ENCODE measurements at places on chromosomes 12 and 14. TPM values are rescaled to one million over a fixed set of nuclear protein-coding genes. Genes with fewer than 3 reads are reported as not detected.
A peak's percentile ranks its signal among the peaks of the same experiment; 100 is the strongest.

DNA sequence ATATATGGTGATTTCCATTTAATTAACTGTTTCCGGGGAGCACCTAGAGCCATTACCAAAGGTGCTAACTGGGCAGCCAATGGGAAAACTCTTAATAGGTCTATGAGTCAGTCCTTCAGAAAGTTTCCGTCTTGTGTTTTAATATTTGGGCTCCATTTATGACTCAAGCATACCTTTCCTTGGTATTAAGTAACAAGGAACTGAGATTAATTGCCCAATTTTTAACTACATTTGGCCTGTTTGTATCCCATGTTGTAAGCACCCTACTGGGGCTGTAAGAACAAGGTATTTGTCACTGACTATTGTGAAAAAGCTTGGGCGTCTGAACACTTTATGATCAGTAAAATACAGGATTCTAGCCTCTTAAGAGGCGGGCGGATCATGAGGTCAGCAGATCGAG, 62.8 kb upstream of the FOXN3 start:
- no peak for DNase-seq
- H3K36me3 ChIP-seq = no peaks in the 10 kb centered on the region
- peak overlapping the region; percentile 11 for H3K27ac ChIP-seq
- H3K27me3 ChIP-seq = no peaks in the 10 kb centered on the region

DNA sequence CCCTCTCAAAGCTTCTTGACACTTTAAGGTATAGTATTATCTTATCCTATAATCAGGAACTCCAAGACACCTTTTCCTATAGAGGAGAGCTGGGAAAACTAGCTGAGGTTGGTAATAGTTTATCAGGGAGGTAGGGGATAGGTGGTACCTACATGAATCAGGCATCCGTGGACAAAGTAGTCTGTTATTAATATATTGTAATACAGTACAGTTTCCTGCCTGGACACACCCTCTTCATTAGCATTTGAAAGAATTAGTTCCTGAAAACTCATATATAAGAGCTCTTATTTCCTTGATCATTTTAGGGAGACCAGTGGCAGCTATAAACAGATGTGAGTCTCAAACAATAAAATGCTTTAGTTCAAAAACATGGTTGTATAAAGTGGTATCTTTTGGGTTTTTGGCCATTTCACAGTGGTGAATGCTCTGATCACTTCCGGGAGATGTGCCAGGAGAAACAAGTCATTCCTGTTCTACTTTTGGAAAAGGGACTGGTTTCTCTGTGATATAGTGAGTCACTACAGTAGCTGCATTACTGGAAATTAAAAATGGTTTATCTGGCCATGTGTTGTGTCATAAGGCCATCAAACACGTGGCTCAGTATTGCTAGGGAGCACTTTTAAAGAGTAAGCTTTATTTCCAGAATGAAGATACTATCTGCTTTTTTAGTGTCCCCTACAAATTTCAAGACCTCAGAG, 98.1 kb downstream of the KLRB1 start:
- H3K27ac ChIP-seq = no peak overlapping the region
- DNase-seq = no peak
- no peaks in the 10 kb centered on the region for H3K4me1 ChIP-seq
- no peaks in the 10 kb centered on the region for H3K36me3 ChIP-seq

GRCh38 chr12:132186208-132186856, 42.1 kb downstream of the NOC4L start:
- no peak for DNase-seq
- peak overlapping the region; percentile 28 for H3K4me3 ChIP-seq
- peak overlapping the region; percentile 39 for H3K27ac ChIP-seq
- no peaks in the 10 kb centered on the region for H3K27me3 ChIP-seq
- H3K4me1 ChIP-seq = peaks cover 22% of the 10 kb centered on the region

DNA sequence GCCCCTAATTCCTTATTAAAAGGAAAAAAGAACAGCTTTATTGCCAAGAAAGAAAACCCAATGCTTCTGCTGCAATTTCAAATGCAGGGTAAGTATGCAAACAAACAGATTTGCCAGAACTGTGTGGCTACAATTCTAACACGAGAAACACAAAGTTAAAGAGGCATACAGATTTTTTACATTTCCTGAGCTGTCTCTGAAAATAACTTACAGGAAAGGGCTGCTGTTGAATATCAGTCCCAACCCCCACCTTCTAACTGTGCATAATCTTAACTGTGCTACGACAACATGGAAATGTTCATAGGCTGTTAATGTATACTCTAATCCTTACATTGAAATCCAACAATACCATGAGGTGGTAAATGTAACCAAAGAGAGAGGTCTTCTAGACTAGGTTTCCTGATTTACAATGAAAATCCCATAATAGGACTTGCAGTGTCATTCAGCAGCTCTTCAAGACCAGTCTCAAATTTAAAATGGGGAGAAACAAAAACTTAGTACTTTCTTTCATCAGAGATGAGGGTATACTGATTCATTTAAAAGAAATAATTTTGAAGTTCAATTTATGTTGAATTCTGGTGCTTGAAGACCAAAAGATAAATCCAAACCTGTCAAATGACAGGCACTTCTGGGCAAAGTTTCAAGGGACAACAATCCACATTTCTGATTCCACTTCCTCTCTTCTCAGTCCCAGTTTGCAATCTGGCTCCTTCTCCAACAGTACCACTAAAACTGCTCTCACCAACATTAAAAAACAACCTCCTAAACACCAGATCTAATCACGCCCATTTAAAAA, 14.4 kb downstream of the FGD6 start:
- peak overlapping the region; percentile 79 for H3K27ac ChIP-seq
- DNase-seq = no peak
- peaks cover 42% of the 10 kb centered on the region for H3K4me1 ChIP-seq
- H3K36me3 ChIP-seq = no peaks in the 10 kb centered on the region
- no peak overlapping the region for H3K4me3 ChIP-seq

DNA sequence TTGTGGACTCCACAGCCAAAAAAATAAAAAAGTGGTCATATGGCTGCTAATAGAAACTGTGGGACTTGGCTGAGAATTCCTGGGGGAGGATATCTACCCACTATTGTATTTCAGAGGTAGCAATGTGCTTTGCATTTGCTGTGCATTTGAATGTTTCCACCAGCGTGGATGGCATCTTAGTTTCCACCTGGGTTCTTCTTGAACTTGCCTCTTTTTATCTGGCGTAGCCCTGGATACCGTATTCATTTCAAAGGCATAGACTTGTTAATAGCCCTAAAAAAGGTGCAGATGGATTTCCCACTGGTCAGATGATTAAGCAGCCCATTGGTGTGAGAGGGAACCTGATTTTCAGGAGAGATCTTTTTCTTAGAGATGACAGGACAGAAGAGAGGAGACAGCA, 1.9 kb upstream of the MYF5 start:
- no peak overlapping the region for H3K4me3 ChIP-seq
- no peak overlapping the region for H3K27ac ChIP-seq
- DNase-seq = no peak
- H3K4me1 ChIP-seq = no peaks in the 10 kb centered on the region
- H3K27me3 ChIP-seq = no peaks in the 10 kb centered on the region

DNA sequence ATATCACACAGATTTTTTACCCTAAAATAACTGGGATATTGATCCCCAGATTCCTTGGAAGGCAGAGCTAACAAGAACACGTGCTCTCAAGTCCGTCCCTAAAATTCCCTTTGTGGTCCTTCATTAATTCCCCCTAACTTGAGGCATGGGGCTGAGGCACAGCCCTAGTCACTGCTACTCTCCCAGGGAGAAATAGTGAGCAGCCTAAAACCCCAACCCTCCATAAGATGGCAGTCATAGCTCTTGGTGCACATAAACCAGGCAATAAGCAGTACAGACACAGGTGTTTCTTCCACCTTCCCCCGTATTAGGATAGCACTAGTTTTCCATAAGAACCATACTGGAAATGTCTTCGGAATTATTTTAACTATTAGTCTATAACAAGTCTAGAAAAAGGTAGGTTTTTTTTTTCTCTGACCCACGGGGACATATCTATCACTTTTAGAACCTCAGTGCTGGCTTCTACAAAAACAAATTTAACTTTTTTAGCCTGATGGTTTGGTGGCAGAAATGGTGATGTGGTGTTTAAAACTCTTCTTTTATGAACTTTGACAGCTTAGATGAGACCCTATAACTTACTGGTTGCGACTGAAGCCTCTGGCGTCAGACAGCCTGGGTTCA, 3.1 kb upstream of the ARHGEF40 start:
- H3K27me3 ChIP-seq = no peaks in the 10 kb centered on the region
- no peak for DNase-seq
- no peaks in the 10 kb centered on the region for H3K36me3 ChIP-seq
- no peak overlapping the region for H3K27ac ChIP-seq
- H3K4me1 ChIP-seq = peaks cover 28% of the 10 kb centered on the region

DNA sequence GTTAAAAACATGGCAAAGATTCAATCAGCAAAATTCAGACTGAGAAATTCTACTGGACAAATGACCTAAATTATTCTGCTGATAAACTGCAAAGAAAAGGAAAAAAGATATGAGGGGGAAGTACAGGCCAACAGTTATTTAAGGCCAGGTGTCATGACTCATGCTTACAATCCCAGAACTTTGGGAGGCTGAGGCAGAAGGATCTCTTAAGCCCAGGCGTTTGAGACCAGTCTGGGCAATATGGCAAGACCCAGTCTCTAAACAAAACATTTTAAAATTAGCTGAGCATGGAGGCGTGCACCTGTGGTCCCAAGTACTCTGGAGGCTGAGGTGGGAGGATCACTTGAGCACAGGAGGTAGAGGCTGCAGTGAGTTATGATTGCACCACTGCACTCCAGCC, 91.8 kb upstream of the USP15 start:
- H3K4me1 ChIP-seq = no peaks in the 10 kb centered on the region
- H3K27me3 ChIP-seq = no peaks in the 10 kb centered on the region
- H3K4me3 ChIP-seq = no peak overlapping the region
- H3K36me3 ChIP-seq = no peaks in the 10 kb centered on the region
- DNase-seq = no peak

- H3K27me3 ChIP-seq = no peaks in the 10 kb centered on the region
- no peak for DNase-seq
- peak overlapping the region; percentile 13 for H3K4me3 ChIP-seq
- H3K4me1 ChIP-seq = peaks cover 27% of the 10 kb centered on the region
- no peaks in the 10 kb centered on the region for H3K36me3 ChIP-seq
Observed at GRCh38 chr12:93740751-93741150, 63.6 kb downstream of the CRADD start.

DNA sequence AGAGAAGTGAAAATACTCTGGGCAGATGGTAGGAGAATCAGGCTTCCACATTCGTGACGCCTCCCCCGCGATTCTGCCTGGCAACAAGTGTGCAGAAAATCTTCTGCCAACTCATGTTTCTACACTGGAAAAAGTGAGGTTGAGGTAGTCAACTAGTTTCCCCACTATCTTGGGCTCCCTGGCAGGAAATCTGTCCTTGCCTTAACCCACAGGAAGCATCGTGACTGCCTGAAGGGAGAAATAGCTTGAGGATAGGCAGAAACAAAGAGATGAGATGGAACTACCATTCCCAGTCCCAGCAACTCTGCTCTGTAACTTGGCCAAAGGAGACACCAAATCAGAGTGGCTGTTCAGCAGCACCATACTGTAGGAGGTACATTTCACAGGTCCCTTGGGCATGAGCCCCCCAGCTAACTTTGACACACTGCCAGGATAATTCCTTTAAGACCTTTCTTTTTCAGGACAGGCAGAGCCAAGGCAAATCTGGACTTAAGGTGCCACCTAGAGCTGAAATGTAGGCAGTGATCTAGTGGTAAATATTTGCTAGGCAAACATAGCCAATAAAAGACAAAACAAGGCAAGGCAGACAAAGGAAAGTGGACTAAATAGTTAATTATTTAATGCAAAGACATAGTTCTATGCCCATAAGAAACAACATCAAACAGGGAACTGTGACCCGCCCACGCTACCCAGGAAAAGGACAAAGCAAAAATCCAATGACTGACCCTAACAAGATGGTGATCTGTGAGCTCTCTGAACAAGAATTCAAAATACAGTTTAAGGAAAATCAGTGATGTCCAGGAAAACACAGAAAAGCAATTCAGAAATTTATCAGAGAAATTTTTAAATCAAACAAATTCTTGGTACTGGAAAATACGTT, 205.1 kb downstream of the PTPRO start:
- H3K4me3 ChIP-seq = no peak overlapping the region
- no peaks in the 10 kb centered on the region for H3K36me3 ChIP-seq
- DNase-seq = no peak
- no peaks in the 10 kb centered on the region for H3K27me3 ChIP-seq
- no peaks in the 10 kb centered on the region for H3K4me1 ChIP-seq

GRCh38 chr12:565589-566105, 97.6 kb downstream of the NINJ2 start:
- peaks cover 29% of the 10 kb centered on the region for H3K4me1 ChIP-seq
- no peak for DNase-seq
- no peaks in the 10 kb centered on the region for H3K36me3 ChIP-seq
- H3K4me3 ChIP-seq = no peak overlapping the region
- H3K27me3 ChIP-seq = no peaks in the 10 kb centered on the region

GRCh38 chr12:100904270-100904669, 109.7 kb downstream of the ANO4 start:
- no peak overlapping the region for H3K27ac ChIP-seq
- H3K4me3 ChIP-seq = no peak overlapping the region
- no peak for DNase-seq
- H3K4me1 ChIP-seq = no peaks in the 10 kb centered on the region

DNA sequence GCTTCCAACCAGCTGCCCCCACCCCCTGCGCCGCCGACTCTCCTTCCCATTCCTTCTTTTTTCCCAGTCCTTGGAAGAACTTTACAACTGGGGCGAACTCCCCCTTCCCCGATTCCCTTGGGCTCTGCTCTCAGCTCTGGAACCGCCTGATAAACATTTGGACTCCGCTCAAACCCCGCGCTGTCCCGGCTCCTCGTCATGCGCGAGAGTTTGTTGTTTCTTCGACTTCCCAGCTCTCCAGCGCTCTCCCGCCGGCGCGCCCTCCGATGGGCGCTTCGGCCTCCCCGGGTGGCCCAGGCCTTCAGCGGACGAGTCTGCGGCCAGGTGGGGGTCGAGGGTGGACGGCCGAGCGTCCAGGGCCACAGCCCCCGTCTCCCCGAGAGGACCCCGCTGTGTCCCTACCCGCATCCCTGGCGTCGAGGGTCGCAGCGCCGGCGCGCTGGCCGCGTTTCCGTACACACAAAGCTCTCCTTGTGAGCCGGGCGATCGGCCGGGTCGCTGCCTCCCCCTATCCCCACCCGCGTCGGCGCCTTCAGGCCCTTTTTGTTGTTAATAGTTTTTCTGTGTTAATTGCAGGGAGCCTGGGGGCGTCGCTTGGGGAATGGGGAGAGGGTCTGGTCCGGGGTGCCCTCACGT, 847 bp downstream of the MMP14 start:
- H3K4me3 ChIP-seq = peak overlapping the region; percentile 71
- H3K36me3 ChIP-seq = peaks cover 31% of the 10 kb centered on the region
- peak overlapping the region; percentile 97 for H3K27ac ChIP-seq
- DNase-seq = no peak

GRCh38 chr12:67649261-67649569, 670 bp downstream of the DYRK2 start:
- DNase-seq = no peak
- peak overlapping the region; percentile 91 for H3K4me3 ChIP-seq
- H3K4me1 ChIP-seq = peaks cover 9% of the 10 kb centered on the region

GRCh38 chr12:113232840-113233585, 11.7 kb downstream of the TPCN1 start:
- H3K4me1 ChIP-seq = peaks cover 34% of the 10 kb centered on the region
- DNase-seq = peak; percentile 68
- no peaks in the 10 kb centered on the region for H3K27me3 ChIP-seq
- H3K27ac ChIP-seq = peak overlapping the region; percentile 41
- no peak overlapping the region for H3K4me3 ChIP-seq

GRCh38 chr12:50338920-50339645, 55.8 kb upstream of the LIMA1 start:
- H3K27me3 ChIP-seq = no peaks in the 10 kb centered on the region
- H3K36me3 ChIP-seq = no peaks in the 10 kb centered on the region
- no peak overlapping the region for H3K27ac ChIP-seq
- DNase-seq = no peak

The PLA2G1B gene
- total RNA-seq = 10.5 TPM

The TEX52 gene
- not detected for total RNA-seq

The RASSF9 gene
- total RNA-seq = 4.9 TPM

The C12orf50 gene
- total RNA-seq = not detected

The RHEBL1 gene
- total RNA-seq = 1.4 TPM
